ENCODE measurements at places on chromosomes 12 and 14.

DNA sequence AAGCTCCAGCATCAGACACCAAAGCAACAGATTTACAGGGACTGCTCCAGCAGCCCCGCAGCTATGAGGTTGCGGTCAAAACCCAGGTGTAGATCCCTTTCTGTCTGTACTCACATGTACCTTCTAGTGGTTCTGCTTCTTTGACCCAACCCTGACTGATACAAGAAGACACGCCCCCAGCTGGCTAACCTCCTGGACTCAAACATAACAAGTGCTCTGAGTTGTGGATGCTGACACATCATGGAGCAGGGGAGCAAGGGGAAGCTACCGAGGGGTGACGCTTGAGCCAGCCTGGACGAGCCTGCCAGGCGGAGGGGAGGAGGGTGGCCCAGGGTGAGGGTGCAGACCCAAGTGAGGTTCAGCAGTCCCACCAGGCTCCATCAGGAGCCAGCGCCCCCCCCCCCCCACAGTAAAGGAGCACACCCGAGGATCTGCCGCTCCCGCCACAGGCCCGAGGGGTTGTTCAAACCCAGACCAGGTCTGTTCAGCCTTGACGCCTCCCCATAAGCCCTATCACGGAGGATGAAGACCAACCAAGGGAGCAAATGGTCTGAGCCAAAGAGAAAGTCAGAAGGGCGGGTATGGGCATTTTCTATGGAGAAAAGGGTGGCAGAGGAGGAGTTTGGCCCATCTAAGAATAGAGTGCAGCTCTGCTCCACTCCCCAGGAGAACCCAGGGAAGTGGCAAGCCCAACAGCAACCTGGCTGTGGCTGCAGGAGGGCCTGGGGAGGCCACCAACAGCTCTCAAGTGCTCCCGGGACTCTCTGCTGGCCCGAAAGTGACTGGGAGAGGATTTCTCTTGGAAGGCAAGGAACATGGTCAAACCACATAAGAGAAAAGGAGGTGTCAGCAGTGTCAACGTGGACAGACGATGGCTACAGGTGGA, 229.4 kb downstream of the BCL11B start:
- DNase-seq: no peak

- DNase-seq: no peak
These were observed 76.1 kb upstream of the GPHB5 start for GRCh38 chr14:63394841-63395240.

DNA sequence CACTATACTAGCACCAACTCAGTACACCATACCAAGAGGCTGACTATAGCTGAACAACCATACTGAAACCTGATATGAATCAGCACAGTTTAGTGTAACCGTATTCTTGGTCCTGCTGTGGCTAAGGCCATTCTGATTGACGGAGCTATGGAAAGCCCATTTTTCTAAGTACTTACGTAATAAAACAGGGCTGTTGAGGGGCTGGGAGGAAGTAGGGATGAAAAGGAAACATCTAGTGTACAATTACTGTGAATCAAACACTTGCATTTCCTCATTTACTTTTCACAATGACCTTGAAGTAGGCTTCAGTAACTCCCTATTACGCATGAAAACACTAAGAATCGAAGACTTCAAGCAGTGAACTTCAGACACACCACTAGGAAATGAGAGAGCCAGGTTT, 198.2 kb downstream of the BTG1 start:
- no peak for DNase-seq

DNA sequence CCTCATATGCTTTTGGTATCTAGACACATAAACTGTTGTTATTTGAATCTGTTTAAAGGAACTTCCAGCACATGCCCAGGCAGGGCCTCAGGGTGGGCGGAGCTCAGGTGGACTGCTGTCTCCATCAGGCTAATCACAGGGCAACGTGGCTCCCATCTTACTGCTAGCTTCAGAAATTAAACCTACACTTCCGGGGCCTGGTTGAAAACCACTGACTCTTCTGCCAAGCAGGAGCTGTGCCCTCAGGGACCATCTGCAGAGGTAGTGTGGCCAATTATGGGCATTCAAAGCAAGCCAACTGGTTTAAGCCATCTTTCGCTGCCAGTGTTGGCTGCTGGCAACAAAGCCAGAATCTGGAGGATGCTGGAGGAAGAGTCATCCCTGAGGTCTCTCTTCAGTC, 97.5 kb downstream of the TMX1 start:
- DNase-seq: no peak

DNA sequence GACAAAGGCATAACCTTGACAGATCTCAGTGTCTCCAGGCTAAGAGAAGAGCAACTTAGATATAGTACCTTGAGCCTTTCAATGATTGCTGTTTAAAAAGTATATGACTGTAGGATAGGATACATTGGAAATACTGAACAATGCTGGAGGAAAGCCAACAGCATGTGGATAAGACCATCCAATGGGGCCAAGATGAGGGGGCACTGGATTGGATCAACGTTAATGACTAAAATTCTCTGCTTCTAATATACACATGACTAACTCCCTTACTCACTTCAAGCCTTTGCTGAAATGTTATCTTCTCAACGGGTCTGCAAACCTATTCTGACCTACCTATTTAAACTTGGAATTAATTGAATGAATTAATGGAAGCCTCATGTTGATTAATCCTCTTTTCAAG, 354.9 kb downstream of the RAD51B start:
- no peak for DNase-seq

DNA sequence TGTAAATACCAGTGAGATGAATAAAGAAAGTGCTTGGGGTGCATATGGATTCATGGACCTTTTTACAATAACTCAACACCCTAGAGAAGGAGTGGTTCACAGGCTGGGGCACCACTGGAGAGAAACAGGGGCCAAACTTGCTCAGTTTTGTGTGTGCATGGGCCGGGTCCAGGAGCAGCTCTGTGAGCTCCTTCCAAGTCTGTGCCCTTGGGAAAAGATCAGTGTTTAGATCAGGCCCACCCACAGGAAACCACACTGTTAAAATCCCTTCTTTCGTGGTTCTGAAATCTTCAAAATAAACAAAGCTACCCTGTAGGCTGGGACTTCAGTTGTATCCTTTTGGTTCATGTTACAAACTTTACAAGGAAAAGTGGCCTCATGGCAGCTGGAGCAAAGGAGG, 156.1 kb upstream of the TMEM260 start:
- no peak for DNase-seq

DNA sequence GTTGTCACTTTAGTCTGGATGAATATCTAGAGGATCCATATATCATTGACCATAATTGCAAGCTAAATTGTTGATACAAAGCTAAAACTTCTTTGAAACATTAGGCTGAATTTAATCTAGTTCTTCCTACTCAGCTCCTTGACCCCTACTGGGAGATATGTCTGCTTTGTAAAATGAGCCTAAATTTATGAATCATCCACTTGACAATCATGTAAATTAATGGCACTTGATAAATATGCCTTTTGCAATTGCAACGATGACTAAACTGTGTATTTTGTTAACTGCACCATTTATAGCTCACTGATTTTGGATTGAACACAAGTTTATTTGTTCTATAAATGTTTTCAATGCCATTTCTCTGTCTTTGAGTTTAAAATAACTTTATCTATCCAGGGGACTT, 1616.5 kb upstream of the FLRT2 start:
- no peak for DNase-seq

GRCh38 chr12:107396991-107397390, 288.6 kb upstream of the PWP1 start:
- no peak for DNase-seq

DNA sequence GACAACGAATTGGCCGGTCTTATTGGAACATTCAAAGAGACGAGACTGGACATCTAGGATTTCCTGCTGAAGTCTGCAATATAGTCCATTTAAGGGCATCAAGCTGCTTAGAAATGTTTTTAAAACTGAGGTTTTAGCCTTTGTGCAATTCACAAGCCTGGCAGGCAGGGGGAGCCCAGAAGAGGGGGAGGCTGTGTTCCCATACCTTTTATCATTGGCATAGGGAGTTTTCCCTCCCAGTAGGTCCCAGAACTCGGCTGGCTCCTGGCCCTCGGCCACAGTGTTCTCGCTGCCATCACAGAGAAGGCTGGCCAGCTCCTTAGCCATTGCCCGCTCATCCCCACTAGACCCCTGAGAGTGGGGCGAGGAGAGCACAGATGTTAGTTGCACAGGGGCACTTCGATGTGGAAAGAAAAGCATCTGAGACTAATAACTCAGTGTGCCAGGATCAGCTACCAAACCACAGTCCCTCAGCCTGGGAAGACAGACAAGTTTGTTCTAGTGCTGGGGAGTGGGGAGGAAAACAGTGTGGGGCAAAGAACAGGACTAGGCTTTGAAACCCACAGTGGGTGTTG, 15.1 kb downstream of the AVIL start:
- DNase-seq: no peak

- DNase-seq: no peak
These were observed 18.3 kb upstream of the PLEKHH1 start for GRCh38 chr14:67514650-67515385.

- no peak for DNase-seq
These were observed 29.6 kb downstream of the VRK1 start for GRCh38 chr14:96826818-96827217.

DNA sequence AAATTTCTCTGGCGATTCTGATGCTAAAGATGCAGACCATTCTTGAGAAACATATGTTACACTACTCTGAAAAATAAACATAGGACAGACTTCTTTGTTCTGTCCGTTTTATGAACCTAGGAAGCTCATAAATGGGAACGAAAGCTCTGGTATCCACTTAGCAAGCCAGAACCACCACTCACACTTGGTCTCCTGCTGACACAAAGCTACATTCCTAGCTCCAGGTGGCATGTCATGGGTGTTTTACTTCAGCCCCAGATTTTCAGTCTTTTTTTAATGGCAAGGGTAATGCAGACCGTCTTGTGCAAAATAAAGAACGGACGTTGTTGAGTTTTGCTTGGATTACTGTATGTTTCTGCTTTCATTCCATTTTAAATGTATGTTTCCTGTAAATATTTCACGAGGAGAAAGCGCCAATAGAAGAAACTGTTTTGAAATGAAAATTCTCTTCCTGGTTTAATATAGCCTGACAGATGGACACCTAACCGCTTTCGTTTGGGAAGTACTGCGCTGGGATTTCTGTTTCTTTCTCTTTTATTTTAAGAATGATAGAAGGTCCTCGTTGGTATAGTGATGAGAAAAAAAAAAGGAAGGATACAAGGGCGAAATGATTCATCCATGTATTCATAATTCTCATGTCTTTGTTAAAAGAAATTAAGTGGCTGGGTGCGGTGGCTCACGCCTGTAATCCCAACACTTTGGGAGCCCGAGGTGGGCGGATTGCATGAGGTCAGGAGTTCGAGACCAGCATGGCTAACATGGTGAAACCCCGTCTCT, 871 bp upstream of the COQ5 start:
- no peak for DNase-seq

- no peak for DNase-seq
These were observed 10.3 kb downstream of the KRT85 start for GRCh38 chr12:52356762-52357580.

DNA sequence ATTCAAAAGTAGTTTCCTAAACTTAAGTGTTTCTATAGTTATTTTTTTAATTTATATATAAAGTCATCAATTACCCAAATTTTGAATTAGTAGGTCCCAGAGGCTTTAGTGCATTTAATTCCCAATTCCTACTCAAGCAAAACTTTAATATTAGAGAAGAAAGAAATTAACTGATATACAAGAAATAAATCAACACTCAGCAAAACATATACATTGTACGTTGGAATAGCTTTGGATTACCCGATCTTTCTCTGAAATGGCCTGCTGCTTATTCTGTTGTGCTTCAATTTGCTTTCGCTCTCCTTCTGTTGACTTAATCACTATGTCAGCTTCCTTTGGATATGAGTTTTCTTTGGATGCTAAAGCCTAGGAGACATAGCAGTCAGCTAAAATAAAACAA, 18.2 kb downstream of the RPAP3 start:
- no peak for DNase-seq

DNA sequence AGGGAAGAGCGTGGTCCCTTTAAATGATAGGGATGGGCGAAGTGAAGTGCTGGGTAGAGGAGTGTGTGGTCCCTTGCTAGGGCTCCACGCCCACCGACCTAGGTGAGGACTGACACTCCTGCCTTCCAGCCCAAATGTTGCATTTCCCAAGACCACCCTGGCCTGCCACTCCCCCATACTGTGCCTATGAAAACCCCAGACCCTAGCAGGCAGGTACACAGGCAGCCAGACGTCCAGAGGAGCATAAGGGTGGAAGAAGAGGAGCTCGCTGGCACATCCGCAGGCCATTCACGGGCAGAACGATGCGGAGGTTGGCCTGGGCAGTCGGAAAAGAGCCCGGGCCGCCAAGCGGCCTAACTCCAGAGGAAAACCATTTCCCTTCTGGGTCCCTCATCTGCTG, 817 bp upstream of the IPO8 start:
- DNase-seq: no peak

- DNase-seq: no peak
These were observed 7.2 kb downstream of the PDE3A start for GRCh38 chr12:20375560-20375959.

- no peak for DNase-seq
These were observed 30.7 kb downstream of the FRMD6 start for GRCh38 chr14:51682411-51682810.

DNA sequence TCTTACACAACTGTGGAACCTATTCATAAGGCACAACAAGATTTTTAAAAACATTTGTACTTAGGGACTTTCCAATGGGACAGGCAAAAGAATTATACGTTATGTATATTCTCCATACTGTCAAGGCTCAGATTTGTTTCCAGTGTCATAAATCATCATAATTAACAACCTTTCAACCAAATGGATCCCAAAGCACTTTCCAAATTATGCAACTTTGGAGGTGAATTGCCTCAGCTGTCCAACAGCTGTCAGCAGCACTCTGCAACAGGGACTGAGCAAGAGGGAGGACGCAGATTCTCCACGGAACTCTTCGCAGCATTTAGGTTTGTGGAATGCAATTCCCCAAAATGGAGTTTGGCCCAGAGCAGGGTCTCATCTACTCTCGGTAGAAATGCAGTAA, 186.6 kb downstream of the PAX9 start:
- no peak for DNase-seq

- DNase-seq: no peak
These were observed 5.6 kb downstream of the DACT1 start for GRCh38 chr14:58643366-58643765.

DNA sequence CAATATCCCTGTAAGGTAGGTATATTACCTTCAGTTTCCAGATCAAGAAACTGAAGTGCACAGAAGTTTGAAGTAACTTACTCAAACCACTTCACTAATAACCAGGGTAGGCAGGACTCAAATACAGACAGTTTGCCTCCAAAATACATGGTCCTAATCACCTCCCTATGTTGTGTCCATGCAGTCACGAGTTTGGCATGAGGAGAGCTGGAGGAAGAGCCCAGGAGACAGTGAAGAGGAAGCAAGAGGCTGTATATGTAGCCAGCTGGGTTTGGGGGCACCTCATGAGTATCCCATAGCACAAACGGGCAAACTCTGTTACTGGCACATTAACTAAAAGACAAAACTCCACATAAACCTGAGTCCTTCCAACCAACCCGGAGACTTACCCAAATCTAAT, 79.2 kb downstream of the DUSP16 start:
- no peak for DNase-seq

Data from stimulated activated CD8-positive, alpha-beta memory T cell treated with anti-CD3 and anti-CD28 coated beads, Interleukin-12 subunit alpha, Interleukin-12 subunit beta, amount 100 ng/mL, for 1 hour (primary cell).